ELR (cell line): ENCODE measurements at places on chromosomes 1 and 21.
A peak's percentile ranks its signal among the peaks of the same experiment; 100 is the strongest.

- no peak for DNase-seq
Measured at GRCh38 chr21:42705346-42705745, 51.9 kb downstream of the PDE9A start.

DNA sequence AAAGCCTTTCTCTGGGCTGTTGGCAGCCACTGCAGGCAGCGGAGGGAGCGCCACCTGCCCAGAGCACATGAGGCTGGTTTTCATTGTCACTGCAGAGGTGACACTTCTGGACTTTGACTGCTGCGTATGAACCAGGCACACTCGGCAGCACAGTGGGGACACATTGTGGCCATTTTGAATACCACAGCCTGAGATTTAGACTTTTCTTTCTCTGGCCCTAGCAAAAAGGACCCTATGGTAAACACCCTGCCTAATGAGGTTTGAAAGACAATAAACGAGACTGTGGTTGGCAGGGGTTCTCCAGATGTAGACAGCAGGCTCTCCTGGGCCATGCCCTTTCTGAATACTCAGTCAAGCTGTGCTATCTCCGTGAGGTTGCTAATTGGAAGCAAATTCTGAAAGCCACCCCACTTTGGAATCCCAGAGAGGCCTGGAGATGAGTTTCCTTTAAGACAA is 12.0 kb upstream of the KCNE2 start:
- peak; percentile 45 for DNase-seq

- no peak for DNase-seq
Measured at GRCh38 chr1:167668108-167668507, 38.1 kb downstream of the RCSD1 start.

DNA sequence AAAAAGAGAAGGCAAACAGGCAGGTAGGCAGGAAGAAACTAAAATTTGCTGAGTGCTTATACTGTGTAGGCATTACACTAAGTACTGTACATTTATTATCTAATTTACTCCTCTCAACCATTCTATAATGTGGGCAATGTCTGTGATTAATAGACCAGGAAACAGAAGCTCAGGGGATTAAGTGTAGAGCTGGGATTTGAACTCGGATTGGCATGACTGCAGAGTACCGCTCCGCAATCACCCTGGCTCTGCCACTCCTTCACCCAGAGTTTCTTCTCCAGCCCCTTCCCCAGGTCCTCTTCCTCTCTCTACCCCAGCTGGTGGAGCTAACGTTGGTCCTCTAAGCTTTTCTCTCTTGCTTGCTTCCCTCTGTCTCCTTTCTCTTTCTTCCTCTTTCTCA is 11.5 kb upstream of the S100A2 start:
- no peak for DNase-seq

GRCh38 chr1:23477359-23478144 is 6.4 kb downstream of the ASAP3 start:
- peak; percentile 31 for DNase-seq

- no peak for DNase-seq
Measured at GRCh38 chr1:205961991-205962820, 18.9 kb upstream of the SLC26A9 start.
